Activated T-helper 17 cell treated with anti-CD3 and anti-CD28 coated beads, Interleukin-2, amount 50 U/mL, for 72 hours (primary cell): ENCODE measurements at places on chromosomes 2 and 18. TPM values are rescaled to one million over a fixed set of nuclear protein-coding genes. Genes with fewer than 3 reads are reported as not detected.

Gene DSG1
- total RNA-seq: not detected

DNA sequence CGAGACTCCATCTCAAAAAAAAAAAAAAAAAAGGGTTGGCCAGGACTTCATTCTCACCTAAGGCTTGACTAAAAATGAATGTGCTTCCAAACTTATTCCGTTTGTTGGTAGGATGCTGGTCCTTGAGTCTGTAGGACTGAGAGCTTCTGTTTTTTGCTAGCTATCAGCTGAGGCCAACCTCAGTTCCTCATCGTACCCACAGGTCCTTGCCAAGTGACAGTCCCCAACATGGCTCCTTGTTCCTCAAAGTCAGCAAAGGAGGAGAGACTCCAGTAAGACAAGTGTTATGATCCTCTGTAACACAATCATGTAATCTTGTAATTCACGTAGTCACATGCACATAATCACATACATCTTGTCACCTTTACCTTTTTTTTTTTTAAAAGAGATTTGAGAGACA, 37.0 kb downstream of the HAUS1 start:
- ATAC-seq: no peak

Gene SCYGR1
- not detected for total RNA-seq

DNA sequence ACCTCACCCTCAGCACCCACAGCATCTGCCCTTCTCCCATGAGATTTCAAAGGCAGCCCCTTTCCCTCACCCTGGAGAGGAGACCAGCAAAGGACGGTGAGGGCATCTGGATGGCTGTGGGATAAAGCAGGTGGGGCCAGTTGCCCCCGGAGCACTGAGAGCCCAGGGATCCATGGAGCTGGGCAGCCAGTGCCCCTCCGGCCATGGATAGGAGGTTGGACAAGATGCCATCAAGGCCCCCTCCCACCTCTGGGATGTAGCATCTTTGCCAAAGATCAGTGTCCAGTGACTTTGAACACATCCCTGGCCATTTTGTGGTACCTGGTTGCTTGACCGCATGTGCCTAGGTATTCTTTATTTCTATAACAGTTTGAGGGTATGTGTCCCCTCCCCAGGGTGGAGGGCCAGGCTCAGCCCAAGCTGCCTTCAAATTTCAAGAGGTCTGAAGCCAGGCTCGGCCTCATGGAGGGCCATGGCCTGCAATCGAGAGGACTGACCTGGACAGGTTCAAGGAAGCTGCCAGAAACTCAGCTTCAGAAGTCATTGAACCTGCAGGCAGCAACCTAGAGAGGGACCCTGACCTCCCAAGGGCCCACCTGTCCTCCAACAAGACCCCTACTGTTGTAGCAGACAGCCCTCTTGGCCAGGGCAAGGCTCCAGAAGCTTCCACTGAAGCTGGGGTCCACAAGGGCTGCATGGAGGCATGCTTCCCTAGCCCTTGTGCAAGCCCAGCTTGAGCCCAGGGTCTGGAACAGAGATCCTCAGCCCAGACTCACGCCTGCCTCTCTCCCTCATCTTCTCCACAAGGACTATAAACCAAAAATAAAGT, 55.5 kb upstream of the BIN1 start:
- no peak for ATAC-seq

DNA sequence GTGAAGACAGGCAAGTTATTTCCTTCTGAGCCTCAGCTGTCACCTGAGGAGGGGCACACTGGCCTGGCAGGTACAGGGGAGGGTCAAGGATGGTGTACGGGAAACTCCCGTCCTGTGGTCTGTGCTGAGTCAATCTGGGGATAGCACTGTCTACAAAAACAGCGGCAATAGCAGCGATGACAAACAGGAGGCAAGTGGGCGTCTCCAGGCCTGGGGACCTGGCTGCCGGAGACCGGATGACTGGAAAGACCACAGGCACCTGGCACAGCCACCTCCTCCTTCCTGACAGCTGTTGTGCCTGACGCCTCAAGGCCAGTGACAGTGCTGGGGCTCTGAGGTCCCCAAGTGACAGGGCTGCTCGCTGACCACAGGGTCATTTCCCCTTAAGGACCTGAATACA, 202.1 kb upstream of the HS6ST1 start:
- peak; percentile 86 for ATAC-seq

GRCh38 chr2:105645938-105646773, 98.6 kb upstream of the NCK2 start:
- no peak for ATAC-seq

- no peak for ATAC-seq
These were observed 48.5 kb upstream of the KCNH7 start for GRCh38 chr2:162887087-162887486.

GRCh38 chr2:56630286-56630685, 446.5 kb downstream of the CCDC85A start:
- ATAC-seq: no peak

GRCh38 chr2:129681788-129682187, 297.7 kb upstream of the RAB6C start:
- ATAC-seq: no peak

- peak; percentile 57 for ATAC-seq
These were observed 561.0 kb downstream of the ARHGAP15 start for GRCh38 chr2:143690235-143690634.

DNA sequence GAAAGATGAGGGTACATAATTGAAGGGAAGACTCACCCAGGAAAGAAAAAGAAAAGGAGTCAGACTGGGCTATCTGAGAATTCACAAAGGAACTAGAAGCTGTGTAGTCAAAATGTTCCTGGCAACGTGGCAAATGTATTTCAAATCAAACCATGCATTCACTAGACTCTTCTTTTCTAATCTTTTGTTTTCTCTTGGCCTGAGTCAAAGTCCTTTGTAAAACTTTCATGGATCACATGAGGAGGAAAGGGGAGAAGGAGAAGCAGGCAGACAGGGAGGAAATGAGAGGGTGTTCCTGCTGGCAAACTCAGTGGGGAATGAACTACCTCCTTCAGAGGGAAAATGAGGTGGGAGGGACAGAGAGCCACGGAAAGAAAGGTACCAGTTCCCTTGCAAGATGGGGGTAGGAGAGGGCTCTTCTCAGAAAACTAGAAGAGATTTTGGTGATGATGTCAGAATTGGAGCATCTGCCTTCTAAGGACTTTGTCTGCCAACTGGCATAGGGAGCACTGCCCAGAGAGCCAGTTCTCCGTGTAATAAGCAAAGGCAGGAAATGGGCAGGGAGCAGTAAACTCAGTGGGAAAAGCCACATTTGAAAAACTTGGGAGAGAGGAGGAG, 51.4 kb downstream of the SLC8A1 start:
- no peak for ATAC-seq

- ATAC-seq: no peak
These were observed 21.1 kb downstream of the TMEM182 start for GRCh38 chr2:102782933-102783332.

DNA sequence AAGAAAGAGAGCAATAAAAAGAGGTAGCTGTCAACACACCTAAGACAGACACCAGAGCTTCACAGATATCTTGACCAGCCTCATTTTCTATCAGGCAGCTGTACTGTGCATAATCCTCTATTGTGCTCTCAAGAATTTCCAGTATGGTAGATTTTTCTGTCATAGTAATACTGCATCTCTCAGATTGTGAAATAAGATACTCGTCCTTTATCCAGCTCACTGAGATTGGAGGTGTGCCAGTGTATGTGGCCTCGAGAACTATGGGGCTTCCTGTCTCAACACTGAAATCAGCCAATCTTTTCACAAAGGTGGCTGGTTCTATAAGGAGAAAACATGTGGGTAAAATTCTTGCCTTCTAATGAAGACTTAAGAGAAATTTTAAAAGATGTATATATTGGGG, 88.9 kb downstream of the TTN start:
- no peak for ATAC-seq

DNA sequence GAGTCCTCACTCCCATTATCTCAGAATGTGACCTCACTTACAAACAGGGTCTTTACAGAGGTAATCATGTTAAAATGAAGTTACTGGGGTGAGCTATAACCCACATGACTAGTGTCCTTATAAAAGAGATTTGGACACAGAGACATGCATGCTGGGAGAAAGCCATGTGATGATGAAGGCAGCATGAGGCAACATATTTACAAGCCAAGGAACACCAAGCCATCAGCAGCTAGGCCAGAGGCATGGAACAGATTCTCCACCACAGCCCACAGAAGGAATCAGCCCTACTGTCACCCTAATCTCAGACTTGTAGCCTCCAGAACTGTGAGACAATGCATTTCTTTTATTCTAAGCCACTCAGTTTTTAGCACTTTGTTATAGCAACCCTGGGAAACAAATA, 171.9 kb downstream of the EN1 start:
- ATAC-seq: no peak

DNA sequence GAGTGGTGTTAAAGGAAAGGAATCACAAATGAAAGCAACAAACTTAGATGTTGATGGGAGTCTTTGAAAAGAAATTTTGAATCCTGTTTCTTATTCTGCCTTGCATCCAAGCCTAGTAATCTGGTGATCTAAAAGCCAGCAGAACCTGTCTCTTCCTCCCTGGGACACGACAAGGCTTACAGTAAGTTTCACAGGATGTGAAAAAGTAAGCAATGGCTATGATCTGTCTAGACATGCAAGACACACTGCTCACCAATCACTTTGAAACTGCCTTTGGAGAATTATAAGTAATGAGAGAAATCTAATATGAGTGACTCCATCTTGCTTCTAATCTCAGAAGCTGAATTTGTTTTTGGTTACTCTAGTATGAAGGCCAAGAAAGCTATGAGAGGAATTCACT, 103.7 kb downstream of the KCNH7 start:
- no peak for ATAC-seq

Gene OXER1
- total RNA-seq: 0.13 TPM

Gene GRB14
- not detected for total RNA-seq

DNA sequence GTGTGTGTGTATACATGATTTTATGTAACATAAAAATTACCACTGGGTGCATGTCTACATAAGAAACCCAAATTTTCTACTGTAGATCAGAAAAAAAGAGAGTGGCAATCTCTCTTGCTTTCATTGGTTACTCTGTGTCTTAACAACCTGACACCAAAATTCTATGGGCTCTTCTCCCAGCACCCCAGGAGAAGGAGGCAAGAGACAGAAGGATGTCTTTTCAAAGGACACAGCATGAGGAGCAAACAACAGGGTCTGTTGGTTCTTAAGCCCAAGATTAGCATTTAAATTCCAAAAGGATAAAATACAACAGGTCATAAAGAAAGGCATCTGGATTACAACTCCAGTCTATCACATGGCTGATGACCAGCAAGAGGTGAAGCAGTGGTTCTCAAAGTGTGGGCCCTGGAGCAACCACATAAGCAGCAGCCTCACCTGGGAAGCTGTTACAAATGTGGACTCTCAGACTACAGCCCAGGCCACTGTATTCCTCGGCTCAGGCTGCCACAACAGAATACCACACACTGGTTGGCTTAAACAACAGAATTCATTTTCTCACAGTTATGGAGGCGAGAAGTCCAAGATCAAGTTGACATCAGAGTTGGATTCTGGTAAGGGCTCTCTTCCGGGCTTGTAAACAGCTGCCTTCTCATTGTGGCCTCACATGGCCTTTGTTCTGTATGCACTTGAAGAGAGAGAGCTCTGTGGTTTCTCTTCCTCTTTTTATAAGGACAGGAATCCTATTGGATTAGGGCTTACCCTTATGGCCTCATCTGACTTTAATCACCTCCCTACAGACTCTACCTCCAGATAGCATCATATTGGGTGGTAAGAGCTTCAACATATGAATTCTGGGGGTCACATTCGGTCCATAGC, 79.8 kb upstream of the RNF152 start:
- ATAC-seq: peak; percentile 22

- no peak for ATAC-seq
These were observed 142.1 kb downstream of the MYT1L start for GRCh38 chr2:2188941-2189340.

Gene CHAC2
- total RNA-seq: 3.3 TPM

Gene AQP12A
- not detected for total RNA-seq

- ATAC-seq: no peak
These were observed 47.0 kb upstream of the CABLES1 start for GRCh38 chr18:23088310-23088709.
